ENCODE measurements at places on chromosomes 6 and 20.

DNA sequence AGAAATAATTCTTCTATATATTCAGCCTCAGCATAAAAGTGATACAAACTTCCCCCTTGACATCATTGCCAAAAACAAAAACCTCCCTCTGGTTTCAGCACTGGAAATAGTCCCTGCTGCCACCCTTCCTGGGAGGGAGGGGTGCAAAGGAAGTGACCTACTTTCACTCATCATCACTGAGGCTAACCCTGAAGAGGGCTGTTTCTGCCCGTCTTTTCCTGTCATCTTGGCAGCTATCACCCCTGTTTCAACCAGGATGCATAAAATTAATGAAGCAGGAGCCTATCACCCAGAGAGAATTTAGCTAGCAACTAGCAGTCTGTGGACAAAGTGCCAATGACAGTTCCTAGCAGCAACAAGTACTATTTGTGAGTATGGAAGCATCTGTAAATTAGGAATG, 397.8 kb downstream of the LAMA2 start:
- peak; percentile 72 for DNase-seq

- DNase-seq = no peak
Measured at GRCh38 chr6:123844011-123844410, 40.3 kb downstream of the NKAIN2 start.

DNA sequence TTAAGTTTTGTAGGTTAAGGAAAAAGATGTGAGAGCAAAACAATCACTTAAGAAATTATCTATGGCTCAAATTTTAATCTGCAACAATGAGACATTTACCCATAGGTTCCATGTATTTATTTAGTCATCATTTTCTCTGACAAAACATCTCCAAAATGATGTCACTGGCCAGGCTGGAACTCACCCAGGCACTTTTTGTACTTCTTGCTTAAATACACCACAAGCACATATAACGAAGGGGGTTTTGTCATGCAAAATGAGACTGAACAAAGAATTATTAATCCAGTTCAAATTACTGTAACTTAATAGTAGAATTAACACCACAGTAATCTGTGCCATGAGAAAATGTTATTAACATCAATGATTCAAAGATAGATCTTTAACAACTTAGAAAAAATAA, 200.5 kb downstream of the PTPRK start:
- DNase-seq = no peak

DNA sequence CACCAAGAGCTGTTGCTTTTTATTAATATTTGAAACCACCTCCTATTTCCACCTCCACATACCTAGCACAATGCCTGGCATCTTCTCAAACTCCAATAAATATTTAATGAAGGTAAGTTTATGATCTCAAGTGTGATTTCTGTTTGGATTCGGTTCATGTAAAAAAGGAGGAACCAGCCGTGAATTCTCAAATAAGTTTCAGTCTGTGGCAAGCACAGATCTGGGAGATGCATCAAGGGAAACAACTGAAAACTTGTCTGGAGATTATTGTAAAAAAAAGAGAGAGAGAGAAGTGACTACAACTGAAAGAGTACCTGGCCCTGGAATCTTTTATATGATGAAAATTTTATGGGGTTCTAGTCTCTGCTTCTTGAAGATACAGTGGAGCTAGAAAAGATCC, 52.8 kb upstream of the PNRC1 start:
- DNase-seq = no peak

DNA sequence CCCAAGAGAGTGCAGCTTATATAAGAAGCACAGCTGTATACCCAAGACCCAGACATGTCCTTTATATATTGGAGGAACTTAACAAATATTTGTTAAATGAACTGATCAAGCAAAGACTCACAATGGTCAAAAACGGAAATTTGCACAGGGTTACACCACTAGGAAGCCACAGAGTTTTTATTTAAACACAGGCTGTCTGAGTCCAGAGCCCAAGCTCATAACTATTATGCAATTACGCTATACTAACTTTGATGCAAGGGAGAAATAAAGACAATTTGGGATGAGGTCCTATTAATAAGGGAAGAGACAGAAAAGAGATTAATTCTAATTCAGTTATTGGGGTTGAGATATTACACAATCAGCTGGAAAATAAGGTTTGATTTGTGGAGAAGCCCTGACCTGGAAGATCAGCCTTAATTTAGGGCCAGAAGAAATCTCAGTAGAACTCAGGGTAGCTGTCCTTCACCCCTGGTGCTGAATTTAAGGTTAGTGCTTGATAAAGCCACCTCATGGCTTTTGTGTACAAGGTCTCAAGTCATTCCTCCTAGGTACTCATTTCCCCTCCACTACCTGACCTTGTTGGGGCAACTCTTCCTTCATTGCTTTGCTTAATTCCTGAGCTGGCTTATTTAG, 10.5 kb upstream of the ZNF334 start:
- no peak for DNase-seq

GRCh38 chr6:26215585-26216358, 128.5 kb downstream of the HFE start:
- no peak for DNase-seq

DNA sequence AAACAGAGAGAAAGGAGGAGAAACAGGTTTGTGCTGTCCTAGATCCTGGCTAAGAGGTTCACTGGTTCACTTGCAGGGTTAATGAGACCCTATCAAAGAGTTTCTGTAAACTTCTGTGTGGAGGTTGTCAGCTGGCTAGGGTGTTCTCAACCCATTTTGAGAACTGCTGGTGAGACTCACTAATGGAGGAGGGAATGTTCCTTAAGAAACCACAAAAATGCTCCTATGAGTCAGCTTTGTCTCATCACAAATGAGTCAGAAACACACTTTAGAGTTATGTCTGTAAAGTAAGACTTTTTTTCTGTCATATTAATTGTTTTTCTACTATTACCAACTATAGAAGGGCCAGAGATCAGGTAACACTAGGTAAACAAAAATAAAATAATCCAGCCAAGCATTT, 884.4 kb downstream of the PHF3 start:
- DNase-seq = no peak

DNA sequence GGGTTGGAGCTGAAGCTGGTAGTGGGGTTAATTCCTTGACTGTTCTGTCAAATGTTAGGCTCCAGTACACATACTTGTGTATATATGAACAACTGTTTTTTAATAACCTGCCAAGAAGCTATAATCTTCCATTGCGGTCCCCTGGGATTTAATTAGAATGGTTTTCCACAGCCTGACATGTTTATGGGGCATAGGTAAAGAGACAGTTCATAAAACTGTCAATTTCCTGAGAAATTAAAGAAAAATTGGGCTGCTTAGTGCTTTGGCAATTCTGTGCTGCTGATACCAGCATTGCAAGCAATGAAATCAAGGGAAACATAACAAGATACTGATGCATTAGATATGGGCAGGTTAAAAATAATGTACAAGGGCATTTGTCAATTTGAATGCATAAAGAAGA, 314.1 kb upstream of the SLC35B3 start:
- DNase-seq = peak; percentile 86

GRCh38 chr6:107709341-107709740, 114.8 kb downstream of the SCML4 start:
- DNase-seq = no peak

- no peak for DNase-seq
Measured at GRCh38 chr6:125984311-125984710, 2.0 kb upstream of the TRMT11 start.

GRCh38 chr6:158758451-158758860, 60.7 kb downstream of the EZR start:
- DNase-seq = peak; percentile 85

- DNase-seq = peak; percentile 5
Measured at GRCh38 chr6:13278164-13278563, 50.2 kb downstream of the TBC1D7 start.

DNA sequence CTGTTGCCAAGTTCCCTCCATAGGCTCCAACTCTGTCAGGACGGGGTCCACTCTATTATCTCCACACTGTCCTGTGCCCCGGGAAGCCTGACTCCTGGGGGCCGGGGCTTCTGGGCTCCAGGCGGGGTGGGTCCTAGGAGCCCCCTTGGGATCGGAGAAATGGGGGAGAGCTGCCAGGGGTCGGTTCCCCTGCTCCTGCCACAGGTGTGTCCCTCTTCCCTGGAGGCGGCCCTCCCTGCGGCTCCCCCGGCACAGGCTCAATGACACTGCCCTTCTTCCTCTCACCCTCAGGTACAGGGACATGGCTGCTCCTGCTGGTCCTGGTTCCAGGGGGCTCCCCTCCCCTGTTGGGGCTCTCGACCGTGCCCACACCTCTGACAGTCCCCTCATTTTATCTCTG, 110.0 kb downstream of the DHX35 start:
- no peak for DNase-seq

DNA sequence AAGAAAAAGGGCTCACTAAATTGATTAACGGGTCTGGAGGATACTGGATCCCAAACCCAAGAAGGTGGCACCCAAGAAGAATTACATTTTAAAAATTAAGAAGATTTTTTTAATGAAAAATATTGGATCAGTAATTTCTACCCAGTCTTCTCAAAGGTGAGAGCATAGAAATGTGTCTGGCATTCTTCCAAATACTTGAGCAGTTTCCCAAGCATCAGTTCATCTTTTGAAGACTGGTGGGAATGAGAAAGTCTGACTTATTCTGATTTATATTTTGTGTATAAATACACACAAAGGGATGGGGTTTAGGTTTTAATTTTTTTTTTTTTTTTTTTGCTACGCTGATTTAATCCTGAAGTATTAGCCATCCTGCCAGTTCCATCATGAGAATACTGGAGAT, 3.3 kb downstream of the MGME1 start:
- DNase-seq = no peak

DNA sequence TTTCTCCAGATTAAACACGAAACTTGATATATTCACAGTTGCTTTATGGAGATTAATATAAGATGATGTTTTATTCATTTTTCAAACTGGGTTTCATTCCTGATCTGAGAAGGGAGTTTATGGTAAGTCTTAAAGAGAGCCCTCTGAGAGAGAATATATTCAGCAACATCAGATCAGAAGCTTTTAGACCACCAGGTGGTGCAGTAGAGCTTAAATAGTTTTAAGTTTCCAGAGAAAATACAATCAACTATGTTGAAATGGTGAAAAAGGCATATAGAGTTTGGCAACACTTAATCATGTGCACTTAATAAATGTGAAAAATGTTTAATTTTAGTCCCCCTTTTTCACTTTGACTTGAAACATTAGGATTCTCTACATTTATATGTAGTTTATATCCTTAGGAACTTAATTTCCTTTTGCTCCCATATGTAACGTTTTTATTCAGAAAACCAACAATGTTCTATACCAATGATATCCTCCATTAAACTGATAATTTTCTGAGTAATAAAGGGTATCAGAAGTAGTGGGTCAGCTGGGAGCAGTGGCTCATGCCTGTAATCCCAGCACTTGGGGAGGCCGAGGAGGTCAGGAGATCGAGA, 86.4 kb upstream of the CLDN20 start:
- peak; percentile 47 for DNase-seq

Data from NCI-H2081 (cell line).